ENCODE measurements at places on chromosomes 7 and 10.

DNA sequence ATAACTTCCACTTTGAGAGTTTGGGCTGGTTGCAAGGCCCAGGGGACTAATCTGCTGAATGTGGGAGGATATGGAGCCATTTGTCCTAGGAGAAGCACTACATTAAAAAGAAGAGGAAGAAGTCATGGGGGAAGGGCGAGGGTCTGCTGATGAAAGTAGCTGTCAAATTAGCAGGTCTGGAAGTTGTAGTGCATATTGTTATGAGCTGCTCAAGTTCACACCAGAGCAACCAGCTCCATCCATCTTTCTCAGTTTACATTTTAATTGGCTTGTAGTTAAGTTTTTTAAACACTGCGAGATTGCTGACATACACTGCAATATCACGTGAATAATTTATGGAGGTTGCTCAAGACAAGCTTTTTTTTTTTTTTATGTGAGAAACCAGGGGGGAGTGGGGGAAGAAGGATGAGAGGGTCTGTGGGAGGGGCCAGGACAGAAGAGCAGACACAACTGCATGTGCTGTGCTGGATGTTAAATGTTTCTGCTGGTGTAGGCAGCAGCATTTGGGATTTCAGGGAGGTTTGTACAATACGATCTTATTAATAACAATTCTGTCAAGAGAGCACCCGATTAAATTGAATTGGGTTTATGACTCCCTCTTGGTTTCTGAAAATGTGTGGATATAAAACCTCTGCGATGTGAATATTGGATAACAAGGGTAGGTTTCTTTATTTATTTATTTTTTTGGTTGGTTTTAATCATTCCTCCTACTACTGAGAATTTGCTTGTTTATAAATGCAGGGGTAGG, 759.0 kb upstream of the GALNT17 start:
- DNase-seq = peak; percentile 19

DNA sequence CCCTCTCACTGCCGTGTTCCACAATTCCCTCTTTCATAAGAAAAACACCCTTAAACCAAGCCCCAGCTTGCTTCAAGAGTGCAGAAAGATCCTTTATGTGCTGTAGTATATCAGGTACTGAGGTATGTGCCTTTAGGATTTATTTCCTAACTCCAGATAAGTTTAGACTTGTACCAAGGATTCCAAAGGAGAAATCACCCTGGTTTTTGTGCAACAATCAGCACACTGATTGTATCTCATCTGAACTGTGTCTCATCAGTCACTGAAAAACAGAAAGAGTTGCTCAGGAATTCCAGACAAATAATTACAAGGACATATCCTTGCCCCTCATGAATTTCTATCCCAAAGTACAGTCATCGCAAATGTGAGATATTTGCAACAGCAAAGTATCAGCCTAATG, 77.2 kb upstream of the PTPRZ1 start:
- DNase-seq = no peak

- no peak for DNase-seq
Measured at GRCh38 chr10:79507440-79508167, 4.7 kb upstream of the EIF5AL1 start.

- no peak for DNase-seq
Measured at GRCh38 chr7:26195867-26196657, 4.5 kb downstream of the HNRNPA2B1 start.

- DNase-seq = no peak
Measured at GRCh38 chr10:79488336-79488735, 24.0 kb upstream of the EIF5AL1 start.

DNA sequence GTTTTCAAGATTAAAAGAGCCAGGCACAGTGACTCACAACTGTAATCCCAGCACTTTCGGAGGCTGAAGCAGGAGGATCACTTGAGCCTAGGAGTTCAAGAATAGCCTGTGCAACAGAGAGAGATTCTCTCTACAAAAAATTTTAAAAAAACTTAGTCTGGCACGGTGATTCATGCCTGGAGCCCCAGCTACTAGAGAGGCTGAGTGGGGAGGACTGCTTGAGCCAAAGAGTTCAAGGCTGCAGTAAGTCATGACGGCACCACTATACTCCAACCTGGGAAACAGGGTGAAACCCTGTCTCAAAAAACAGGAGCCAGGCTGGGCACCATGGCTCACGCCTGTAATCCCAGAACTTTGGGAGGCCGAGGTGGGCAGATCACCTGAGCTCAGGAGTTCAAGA, 86.6 kb upstream of the KCTD7 start:
- DNase-seq = no peak

GRCh38 chr7:118000480-118001202, 127.4 kb upstream of the CTTNBP2 start:
- no peak for DNase-seq

DNA sequence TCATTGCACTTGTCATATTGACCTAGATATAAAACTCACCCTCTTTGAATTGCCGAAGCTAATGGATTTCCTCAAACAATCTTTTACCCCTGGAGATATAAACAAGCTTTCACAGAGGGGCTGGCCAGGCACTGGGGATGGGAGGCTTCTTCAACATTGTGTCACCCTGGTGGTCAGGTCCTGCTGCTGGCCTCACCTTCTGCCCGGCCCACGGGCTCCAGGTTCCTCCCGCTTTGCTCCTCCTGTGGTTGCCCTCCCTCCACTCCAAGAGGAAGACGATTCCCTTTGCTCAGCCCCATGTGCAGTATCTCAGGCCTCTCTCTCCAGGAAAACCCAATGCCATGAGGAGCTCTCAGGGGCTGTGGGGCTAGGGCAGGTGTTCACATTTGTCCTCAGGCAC, 118.1 kb upstream of the ADCY1 start:
- no peak for DNase-seq

DNA sequence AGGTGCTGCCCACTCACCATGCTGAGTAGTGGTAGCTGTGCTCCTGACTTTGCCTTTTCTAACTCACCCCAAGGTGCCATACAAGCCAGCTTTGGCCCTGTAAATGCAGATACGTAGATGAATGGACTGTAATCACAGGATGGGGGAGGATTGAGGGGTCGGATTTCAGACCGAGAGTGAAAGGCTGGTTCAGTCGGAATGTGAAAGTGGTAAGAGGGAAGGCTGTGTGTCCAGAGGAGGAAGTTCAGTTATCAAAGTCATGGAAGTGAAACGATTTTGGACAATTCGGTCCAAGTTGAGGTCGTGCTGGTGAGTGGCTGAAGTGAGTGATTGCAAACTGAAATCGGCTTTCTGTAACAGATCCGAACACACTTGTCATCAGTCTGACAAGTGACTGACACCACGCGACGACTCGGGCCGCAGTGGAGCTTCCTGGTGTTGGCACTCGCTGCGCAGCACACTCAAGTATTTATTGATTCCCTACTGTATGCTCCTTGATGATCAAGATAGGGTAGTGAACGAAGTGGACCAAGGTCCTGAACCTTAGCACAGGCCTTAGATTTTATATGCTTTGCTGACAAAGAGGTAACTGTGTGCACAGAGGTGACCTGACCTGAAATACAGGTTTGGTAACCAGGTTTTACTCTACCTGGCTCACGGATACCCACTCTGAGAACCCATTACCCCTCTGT, 10.5 kb downstream of the ZNF282 start:
- DNase-seq = no peak

DNA sequence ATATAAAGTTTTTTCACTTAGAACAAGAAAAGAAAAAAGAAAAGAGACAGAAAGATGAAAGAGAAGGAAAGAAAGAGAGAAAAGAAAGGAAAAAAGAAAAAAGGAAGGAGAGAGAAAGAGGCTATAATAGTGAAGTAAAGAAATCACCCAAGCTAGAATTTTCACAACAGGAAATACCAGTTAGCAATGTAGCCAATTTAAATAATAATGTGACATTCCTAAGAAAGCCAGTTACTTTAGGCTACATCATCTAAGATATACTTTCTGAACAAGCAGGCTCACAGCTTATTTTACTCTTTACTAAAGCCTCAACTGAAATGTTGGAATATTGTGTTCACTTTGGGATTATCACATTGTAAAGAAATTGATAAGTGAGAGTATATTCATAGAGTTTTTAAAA, 53.6 kb downstream of the GPR37 start:
- no peak for DNase-seq

- no peak for DNase-seq
Measured at GRCh38 chr10:80517416-80518142, 20.1 kb upstream of the SH2D4B start.

DNA sequence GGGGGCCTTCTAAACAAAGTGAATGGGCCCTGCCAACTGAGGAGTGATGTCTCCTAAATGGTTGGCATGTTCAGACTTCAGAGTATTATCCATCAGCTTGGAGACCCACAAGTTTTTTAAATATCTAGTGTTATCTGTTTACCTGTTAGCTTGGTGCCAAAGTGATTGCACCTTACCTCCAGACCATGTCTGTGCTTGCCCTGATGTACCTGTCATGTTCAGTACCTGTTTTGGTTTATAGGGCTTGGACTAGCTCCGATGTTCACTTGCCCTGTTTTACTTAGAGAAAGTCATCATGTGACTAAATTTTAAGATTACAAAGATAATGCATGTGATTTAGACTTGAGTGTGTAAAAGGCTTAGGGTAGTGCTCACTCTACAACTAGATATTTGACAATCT, 67.7 kb downstream of the CNNM2 start:
- no peak for DNase-seq

DNA sequence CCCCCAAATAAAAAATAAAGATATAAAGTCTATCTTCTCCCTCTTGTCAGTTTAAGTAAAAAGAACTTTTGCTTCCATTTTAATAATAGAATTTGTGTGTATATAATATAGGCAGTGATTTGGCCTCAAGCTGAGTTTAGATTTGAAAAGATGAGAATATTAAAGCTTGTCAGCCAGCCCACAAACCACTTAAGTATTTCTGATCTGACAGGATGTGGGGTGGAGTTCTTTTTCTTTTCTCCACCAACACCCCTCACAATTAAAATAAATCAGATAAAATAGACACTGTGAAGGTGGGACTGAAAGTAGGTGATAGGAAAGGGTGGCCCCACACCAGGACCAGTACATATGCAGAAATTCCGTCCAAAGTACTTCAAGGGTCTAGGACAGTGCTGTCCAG, 714.1 kb downstream of the AUTS2 start:
- DNase-seq = no peak

DNA sequence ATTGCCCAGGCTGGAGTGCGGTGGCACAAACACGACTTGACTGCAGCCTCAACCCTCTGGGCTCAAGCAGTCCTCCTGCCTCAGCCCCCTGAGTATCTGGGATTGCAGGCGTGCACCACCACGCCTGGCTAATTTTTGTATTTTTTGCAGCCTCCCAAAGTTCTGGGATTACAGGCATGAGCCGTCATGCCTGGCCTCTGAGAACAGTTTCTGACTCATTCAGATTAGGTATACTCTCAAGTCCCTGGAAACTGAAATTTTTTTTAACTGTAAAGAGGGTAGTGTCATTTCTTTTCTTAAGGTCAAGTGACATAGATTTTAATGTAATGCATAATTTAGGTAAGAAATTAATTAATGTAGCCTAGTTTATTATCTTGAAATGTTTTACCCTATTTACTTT, 104.7 kb downstream of the SEPTIN7 start:
- no peak for DNase-seq

GRCh38 chr10:130021383-130021950, 57.4 kb upstream of the EBF3 start:
- DNase-seq = no peak

GRCh38 chr7:24656608-24657007, 83.4 kb downstream of the PALS2 start:
- no peak for DNase-seq

DNA sequence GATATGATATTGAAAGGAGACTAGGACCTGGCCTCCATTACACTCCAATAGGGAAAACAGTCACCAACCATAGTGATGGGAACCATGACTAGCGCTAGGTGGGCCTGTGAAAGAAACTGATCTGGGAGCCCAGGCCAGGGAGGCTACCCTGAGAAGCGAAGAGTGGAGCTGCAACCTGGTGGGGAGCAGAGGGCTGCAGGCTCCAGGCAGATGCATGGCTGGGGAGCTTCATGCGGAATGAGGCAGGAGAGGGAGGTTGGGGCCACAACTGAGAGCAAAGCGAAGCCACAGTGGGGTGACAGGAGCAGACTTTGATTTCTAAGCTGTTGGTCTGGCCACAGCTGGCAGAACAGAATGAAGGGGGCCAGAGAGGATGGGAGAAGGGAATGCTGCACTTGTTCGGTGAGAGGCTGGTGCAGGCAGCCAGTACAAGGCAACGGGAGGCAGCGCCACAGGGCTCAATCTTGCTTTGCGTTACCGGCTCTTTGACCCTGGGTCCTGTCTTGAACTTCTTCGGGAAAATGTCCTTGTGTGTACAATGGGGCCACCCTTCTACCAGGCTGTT, 88.4 kb downstream of the TACC2 start:
- DNase-seq = no peak

DNA sequence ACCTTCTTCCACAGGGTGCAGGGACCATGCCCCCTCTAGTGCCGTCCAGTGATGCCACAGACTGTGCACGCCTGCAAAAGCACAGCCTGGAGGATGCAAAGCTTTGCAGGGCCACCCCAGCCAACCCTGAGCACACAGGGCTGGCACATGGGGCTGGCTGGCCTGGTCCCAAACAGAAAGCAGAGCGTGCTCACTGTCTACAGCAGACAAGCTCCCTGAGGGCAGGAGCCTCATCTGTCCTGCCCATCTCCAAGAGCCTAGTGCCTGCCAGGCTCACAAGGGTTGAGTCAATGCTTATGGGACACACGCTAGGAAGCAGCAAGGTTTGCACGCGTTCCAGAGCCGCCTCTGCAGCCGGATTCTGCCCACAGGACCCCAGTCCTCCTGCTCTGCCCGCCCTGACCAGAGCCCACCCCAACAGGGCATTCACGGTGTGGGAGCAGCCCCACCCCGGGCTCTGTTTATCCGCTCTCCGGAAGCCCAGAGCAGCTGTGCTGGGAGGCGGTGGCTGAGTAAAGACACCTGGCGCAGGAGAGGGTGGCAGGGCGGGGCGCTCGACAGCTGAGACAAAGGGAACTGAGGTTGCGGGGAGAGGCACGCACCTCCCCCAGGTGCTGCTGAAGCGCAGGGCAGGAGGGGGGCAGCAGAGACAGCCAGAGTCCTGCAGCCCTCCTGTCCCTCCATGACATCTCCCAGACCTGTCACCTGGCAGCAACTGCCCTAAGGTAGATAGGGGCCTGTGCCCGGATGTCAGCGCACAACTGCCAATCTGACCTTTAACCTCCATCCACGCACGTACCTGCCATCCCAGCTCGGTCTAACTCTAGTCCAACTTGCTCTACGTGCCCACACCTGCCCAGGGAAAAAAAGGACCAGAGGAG, 4.3 kb downstream of the KCNH2 start:
- DNase-seq = peak; percentile 79

DNA sequence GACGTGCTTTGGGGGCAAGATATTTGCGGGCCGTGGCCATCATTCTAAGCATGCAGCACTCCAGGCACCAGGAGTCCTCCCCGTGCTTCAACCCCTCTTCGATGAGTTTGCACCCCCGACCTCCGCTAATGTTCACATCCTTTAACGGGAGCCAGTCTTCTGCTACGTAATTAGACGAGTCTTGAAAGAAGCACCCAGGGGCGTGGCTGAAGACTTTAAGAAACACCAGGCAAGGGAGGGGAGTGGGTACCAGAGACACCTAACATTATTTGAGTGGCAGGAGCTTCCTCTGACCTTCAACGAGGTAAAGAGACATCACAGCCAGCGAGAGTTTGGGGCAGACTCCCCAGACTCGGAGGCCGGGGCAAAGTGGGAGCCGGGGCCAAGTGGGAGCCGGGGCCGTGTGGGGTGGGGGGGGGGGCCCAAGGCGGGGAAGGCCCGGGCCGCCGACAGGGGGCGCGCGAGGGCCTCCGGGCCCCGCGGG, 31.1 kb upstream of the TOMM7 start:
- DNase-seq = no peak

GRCh38 chr7:158402471-158402870, 185.2 kb downstream of the PTPRN2 start:
- no peak for DNase-seq

Data from NCI-H1436 (cell line).